ENCODE measurements at places on chromosomes 3 and 15.

DNA sequence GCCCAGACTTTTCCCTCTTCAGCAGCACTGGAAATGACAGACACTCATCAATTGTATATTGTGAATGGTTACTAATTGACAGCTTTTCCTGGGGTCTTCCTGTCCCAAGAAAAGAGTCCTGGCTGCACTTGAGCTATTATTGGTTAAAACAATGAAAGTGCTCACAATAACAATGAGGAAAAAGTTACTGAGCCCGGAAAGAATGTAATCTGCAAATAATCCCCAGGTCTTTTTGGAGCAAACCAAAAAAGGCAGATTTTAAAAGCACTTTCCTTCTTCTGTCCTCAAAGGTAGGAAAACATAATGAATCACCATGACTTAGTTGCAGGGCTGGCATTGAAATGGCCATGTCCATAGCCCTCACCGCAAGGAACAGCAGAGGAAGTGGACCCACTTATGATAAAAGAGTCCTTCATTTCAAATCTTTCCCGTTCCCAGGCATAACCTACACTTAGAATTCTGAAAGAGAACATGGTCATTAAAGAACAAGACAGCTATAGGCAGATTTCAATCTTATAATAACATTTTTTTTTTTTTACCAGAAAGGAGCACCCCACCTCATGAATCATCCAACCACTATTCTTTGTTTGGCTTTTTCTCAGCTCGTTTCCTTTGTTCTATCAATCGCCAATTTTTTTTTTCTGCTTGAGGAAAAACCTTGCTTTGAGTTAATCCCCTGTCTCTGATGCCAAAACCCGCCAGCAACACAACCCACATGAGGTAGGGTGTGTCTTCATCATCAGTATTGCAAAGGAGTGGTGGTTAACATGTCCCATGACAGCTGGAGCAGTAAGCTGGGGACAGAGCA, 35.5 kb upstream of the ATP1B3 start:
- DNase-seq: no peak

DNA sequence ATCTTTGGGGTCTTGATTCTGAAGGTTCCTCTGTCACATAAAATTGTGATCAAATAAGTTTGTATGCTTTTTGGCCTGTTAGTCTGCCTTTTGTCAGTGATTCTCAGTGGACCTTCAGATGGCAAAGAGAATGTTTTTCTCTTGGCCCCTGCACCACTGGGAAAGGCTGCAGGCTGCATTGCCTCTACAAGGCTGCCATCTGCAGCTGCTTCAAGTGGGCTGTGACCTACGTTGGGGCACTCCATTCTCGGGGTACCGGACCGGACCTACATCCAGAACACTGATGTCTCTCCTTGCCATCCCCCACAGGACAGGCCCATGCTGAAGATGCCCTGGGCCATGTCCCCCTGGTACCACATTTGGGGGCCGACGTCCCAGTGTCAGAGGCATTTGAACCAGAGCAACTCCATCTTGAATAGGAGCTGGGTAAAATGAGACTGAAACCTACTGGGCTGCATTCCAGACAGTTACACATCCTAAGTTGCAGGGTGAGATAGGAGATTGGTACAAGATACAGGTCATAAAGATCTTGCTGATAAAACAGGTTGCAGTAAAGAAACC, 37.5 kb upstream of the MFGE8 start:
- DNase-seq: no peak

GRCh38 chr15:101358895-101359294, 63.8 kb upstream of the SNRPA1 start:
- DNase-seq: no peak

GRCh38 chr3:136634821-136635220, 117.4 kb downstream of the STAG1 start:
- no peak for DNase-seq

DNA sequence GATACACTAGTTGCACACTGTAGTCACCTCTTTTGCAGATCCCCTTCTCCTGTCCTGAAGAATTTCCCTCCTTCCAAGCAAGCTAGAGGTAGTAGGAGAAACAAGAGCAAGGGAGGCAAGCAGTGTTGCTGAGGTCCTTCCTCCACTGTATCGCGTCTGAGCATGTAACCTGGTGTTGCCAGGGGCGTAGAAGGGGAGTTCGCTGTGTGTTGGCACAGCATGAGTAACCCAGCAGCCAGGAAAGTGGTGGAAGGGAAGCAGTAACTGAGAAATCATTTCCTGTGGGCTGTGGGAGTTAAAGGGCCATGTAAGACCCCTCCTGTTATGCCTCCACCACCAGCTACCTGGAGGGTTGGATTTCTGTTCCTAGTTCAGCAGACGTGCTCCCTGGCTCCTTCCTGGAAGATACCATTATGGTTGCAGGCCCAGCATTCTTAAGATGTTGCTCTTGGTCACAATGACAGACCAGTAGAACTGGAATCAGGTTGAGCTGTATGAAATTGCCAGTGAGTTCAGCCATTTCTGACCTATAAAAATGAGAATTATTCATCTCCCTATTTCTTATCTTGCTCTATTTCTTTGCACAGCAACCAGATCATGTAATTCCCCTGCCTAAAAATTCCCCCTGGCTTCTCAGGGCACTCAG, 215.3 kb upstream of the TOPAZ1 start:
- DNase-seq: no peak

DNA sequence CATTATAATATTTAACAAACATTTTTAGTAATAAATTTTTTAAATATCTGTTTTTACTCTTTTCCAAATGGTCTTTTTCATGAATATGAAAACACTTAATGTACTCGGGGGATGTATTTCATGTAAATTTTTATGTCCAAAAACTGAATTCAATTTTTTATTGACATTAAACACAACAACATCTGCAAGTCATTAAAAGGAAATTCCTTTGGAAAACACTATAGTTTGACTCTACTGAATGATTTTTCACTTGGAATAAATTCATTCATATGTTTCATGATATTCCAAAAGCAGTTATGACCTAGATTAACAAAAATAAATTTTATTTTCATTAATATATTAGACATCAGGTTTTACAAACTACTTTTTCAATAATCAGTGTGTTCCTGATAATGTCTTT, 239.8 kb upstream of the AGTR1 start:
- DNase-seq: no peak

- no peak for DNase-seq
Measured at GRCh38 chr3:170997961-170998913, 28.3 kb downstream of the SLC2A2 start.

DNA sequence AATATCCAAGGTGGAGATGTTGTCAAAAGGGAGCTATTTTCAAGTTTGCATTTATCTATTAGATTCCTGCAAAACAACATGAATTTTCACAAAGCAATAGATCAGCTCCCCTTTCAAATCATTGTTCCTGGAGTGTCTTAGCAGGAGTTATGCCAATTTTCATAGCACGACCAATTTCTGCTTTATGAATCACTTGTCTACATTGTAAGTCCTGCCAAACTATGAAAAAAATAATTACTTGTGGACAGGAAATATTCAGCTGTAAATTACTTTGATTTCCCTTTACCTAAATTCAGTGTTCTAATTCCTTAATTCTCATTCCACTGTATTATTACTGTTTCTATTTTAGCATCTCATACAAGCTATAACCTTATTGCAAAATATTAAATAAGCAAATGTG, 1289.6 kb downstream of the NSUN3 start:
- DNase-seq: no peak

GRCh38 chr3:30691249-30691880, 85.0 kb downstream of the TGFBR2 start:
- no peak for DNase-seq

GRCh38 chr3:114660124-114660523, 366.3 kb downstream of the TIGIT start:
- no peak for DNase-seq

DNA sequence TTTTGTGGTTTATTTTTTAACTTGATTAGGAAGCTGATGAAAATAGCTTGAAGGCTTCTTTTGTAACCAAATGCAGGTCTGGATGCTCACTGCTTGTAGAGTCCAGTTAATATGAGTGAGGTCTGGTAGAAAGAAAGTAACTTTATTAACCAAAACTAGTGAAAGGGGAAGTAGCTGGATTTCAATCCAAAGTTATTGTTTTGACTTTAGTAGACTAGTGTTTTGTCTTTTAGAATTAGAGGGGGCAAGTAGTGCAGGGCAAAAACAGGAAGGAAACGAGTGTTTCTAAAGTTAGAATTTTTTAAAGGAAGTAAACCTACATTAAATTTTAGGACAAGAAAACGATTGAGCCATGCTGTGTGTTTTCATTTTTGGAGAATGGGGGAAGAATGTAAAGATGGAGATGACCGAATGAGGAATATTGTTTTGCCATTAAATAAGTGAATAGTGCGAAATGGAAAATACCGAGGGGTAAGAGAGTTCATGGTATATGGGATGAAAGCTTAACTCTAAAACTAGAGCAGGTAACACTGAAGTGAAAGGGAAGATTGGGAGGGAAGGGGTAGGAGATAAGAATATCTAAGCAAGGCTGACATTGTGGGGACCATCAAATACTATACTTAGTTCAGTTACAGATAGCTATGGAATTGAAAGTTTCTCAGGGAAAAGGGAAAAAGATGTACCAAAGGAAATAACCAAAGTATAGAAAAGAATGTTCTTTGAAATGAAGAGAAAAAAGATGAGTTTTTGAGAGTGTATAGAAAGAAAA, 40.0 kb downstream of the USP3 start:
- DNase-seq: no peak
